ENCODE measurements at places on chromosomes 1 and 21.

GRCh38 chr1:167627615-167627864 lies 2.5 kb upstream of the RCSD1 start:
- DNase-seq: no peak

- DNase-seq: no peak
Measured at GRCh38 chr1:63777286-63777685, 3.5 kb downstream of the ROR1 start.

- DNase-seq: no peak
Measured at GRCh38 chr21:39057121-39057520, 126.1 kb downstream of the PSMG1 start.

GRCh38 chr1:151611288-151611790 lies 511 bp upstream of the SNX27 start:
- DNase-seq: no peak

- no peak for DNase-seq
Measured at GRCh38 chr1:55500601-55501000, 285.4 kb upstream of the USP24 start.

GRCh38 chr1:230864441-230864840 lies 3.9 kb downstream of the C1orf198 start:
- no peak for DNase-seq

DNA sequence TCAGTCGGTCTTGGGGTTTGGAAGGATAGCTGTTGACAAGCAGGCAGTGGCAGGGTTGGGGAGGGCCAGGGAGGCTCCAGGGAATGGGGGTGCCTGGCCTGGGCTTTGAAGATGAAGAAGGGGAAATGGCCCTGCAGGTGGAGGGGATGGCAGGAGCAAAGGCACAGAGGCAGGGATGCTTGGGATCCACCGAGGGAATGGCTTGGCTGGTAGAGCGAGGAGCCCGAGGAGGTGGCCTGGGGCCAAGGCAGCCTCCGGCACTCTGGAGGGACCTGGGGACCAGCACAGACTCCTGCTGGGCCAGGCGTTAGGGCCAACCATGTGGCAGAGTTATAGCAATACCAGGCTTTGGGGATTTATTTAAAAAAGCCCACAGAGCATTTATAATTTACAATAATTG lies 62.9 kb upstream of the EDN2 start:
- DNase-seq: no peak

DNA sequence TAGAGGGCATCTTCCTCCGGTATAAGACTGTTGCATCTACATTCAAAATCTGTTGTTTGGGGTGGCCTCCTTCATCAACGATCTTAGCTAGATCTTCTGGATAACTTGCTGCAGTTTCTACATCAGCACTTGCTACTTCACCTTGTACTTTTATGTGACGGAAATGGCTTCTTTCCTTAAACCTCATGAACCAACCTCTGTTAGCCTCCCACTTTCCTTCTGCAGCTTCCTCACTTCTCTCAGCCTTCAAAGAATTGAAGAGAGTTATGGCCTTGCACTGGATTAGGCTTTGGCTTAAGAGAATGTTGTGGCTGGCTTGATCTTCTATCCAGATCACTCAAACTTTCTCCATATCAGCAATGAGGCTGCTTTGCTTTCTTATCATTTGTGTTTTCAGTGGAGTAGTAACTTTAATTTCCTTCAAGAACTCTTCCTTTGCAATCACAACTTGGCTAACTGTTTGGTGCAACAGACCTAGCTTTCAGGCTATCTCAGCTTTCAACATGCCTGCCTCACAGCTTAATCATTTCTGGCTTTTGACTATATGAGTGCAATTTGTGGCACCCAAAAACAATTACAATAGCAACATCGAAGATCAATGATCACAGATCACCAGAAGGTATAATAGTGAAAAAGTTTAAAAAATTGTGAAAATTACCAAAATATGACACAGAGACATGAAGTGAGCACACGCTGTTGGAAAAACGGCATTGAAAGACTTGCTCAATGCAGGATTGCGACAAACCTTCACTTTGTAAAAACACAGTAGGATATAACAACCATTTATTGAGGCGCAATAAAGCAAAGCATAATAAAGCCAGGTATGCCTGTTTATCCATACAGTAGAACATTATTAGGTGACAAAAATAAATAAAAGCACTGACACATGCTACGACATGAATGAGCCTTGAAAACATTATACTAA lies 56.7 kb upstream of the GFI1 start:
- DNase-seq: no peak

DNA sequence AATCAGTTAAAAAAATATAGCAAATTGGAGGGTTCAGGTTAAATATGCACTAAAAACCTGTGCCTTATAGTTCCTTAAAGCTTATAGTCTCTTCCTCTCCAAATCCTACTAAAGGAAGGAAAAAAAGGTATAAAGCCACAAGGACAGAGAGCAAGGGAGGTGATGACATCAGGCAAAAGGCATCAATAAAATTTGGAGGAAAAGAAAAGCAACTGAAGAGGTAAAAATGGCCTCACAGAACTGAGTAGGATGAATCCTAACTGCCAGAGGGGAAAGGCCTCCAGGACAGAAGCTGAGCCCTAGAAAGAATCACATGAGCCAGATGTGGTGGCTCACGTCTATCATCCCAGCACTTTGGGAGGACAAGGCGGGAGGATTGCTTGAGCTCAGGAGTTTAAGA lies 8.1 kb downstream of the CCSAP start:
- no peak for DNase-seq

GRCh38 chr21:35517865-35518264 lies 468.8 kb upstream of the RUNX1 start:
- DNase-seq: no peak

DNA sequence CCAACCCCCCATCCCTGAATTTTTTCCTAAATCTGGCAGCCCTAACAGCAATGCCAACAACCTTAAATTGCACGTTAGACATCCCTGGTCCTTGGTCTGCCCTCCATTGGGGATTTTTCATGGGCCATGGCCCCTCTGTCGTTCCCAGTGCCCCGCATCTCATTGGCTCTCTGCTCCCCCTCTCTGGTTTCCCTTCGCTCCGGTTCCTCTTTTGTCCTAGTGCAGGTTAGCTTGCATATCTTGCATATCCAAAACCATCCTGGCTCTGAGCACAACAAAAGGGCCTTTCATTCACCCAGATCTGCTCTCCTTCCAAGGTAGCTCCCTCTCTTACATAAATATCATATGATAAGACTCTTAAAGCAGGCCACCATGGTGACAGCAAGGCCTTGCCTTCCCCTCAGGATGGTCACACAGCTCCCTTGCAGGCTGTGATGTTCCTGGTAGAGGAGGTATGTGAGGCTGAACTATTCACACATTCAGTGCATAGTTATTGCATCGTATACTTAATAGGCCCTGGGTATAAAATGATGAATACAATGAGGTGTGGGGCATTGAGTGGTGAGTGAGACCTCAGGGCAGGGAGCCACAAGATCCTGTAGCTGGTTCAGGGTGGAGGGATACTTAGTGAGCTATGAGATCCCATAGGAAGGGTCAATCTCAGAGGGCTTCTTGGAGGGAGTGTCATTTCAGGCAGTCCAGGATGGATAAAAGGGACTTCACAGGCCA lies 45.2 kb downstream of the TENT5C start:
- no peak for DNase-seq

- no peak for DNase-seq
Measured at GRCh38 chr1:226676381-226676780, 62.7 kb downstream of the ITPKB start.

GRCh38 chr1:52152572-52152971 lies 10.7 kb downstream of the ZFYVE9 start:
- DNase-seq: no peak

DNA sequence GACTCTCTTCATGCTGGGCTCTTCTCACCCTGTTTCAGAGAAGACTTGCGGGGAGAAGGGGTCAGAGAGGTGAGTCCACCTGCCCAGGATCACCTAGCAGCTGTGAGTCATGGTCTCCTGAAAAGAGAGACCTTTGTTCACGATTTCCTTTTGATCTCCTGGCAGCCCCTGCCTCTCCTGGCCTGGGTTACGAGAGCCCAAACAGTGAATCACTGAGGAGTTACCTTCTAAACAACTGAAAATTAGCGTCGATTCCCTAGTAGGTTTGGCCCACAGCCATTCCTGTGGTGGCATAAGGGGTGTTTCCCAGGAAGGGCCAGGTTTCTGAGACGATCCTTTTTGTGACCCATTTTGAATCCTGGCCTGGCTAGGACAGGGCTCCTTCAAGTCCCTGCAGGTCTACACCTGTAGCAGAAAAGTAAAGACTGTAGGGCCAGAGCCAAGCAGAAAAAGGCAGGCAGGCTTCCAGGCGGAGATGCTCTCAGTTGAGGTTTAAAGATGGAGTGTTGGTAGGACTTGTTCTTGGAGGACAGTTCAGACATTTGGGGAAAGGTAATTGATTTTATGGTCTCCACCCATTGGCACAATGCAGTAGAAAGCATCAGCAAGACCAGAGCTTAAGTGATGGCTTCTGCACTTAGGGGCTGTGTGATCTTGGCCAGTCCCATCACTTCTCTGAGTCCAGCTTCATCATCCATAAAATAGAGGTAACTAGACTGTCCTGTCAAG lies 2.1 kb upstream of the PLA2G2E start:
- DNase-seq: no peak

- DNase-seq: no peak
Measured at GRCh38 chr1:20008391-20008841, 29.0 kb upstream of the PLA2G2A start.

GRCh38 chr21:36235058-36235582 lies 78.5 kb downstream of the DOP1B start:
- no peak for DNase-seq

- DNase-seq: no peak
Measured at GRCh38 chr21:31180256-31181081, 142.2 kb upstream of the KRTAP19-8 start.

GRCh38 chr1:151547119-151547899 lies 7.2 kb downstream of the TUFT1 start:
- DNase-seq: no peak

DNA sequence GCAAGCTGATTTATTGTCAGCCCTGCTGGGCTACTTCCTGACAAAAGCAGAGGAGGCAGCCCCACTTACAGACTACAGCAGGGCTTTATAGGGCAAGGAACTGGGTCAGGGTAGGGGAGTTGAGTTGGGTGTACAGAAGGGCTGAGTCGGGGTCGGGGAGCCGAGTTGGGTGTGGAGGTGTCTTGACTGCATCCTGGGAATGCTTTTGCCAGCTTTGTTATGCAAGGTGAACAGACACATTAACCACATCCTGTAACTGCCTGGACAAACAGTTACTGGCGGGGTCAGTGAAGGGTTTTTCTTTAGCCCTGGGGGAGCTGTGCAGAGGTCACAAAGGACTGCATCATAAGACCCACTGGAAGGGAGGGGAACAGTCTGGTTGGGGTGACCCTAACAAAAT lies 39.1 kb upstream of the GBP5 start:
- no peak for DNase-seq

DNA sequence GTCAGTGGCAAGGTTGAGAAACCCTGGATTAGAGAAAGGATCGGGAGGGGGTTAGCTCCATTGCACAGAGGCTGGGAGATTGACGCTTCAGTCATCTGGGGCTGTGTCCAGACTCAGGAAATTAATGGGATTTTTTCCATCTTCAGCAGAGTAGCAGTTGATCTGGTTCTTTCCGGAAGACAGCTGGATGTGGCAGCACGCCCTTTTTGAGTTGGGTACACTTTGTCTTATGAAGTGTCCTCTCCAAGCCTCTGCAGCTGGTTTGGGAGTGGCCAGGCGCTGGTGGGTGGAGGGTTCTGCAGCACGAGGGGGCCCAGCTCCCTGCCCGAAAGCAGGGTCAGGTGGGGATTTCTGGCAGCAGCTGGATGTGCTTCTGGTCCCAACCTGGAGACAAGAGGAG lies 95.1 kb downstream of the TAS1R2 start:
- DNase-seq: no peak

GRCh38 chr1:198775606-198776005 lies 136.8 kb downstream of the PTPRC start:
- no peak for DNase-seq

DNA sequence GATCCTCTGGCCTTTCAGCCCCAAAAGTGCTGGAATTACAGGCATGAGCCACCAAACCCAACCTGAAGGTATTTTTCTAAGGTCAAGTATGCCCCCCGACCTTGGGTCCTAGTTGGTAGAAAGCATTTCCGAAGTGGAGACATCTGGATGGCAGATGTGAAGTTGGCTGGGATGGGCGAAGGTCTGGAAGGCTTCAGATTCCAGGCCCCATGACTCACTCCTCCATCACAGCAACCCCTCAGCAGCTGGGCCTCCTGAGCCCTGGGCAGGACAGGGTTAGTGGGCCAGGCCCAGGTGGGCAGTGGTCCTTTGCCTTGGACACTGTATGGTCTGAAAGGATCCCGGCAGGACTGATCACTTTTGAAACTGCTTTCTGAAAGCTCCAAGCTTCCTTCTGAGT lies 23.3 kb downstream of the NAV1 start:
- DNase-seq: no peak

DNA sequence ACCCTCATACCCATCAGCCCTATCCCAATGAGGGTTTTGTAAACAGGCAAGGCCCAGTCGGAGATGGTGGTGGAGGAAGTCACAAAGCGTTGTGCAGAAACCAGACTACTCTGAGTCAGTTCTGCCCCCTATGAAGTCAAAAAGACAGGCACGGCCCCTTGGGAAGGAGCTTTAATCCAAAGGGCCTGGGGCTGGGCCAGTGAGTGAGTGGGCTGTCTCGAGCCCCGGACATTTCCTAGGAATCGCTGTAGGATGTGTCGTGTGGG lies 442 bp upstream of the AHCYL1 start:
- no peak for DNase-seq

DNA sequence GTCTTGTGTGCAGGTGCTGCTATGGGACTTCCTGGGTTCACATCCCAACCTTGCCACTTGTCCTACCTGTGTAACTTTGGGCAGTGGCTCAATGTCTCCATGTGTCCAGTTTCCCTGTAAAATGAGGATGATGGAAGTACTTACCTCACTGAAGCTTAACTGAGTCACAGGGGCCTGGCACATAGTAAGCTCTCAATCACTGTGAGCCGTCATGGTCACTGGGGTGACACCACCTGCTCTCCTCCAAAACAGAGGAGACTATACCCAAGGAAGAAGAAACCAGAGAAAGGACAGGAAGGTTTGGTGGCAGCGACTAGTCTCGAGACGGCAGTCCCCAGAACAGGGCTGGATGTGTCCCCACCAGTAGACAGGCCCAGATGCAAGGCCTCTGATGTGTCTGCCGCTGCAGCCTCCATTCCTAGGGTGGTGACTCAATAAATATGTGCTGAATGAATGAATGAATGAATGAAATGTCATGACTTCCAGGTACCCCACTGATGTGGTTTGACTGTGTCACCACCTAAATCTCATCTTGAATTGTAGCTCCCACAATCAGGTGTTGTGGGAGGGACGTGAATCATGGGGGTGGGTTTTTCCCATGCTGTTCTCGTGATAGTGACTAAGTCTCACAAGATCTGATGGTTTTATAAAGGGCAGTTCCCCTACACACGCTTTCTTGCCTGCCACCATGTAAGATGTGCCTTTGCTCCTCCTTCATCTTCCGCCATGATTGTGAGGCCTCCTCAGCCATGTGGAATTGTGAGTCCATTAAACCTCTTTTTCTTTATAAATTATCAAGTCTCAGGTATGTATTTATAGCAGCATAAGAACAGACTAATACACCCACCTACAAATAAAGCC lies 13.0 kb upstream of the LRP8 start:
- no peak for DNase-seq
